Upper lobe of left lung (tissue), 6 donors: ENCODE measurements at places on chromosomes 12 and 14. TPM values are rescaled to one million over a fixed set of nuclear protein-coding genes. Genes with fewer than 3 reads are reported as not detected.

GRCh38 chr14:67680121-67680602 lies 5.7 kb upstream of the VTI1B start:
- DNase-seq = no peak

LIN7A gene
- 32.5 TPM for total RNA-seq

LRRC10 gene
- not detected for total RNA-seq

MMP14 gene
- 53.4 TPM for total RNA-seq

DNA sequence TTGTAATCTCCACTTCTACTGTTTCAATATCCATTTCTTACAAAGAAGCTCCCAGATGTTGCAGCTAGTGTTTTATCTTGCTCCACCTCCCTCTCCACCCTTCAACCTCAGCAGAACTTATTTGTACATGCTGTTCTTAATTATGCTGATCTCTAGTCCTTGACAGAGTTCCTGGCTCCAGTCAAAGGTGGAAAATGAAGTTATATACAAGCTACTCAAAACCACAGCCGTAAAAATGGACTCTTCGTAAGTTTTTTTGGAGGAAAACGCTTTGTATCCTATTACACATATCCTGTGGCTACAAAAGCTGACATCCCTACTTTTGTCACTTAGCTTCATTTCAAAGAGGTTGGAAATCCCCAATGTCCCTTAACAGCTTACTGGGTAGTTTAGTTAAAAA lies 1.3 kb downstream of the CLEC1A start:
- no peak for DNase-seq

DNA sequence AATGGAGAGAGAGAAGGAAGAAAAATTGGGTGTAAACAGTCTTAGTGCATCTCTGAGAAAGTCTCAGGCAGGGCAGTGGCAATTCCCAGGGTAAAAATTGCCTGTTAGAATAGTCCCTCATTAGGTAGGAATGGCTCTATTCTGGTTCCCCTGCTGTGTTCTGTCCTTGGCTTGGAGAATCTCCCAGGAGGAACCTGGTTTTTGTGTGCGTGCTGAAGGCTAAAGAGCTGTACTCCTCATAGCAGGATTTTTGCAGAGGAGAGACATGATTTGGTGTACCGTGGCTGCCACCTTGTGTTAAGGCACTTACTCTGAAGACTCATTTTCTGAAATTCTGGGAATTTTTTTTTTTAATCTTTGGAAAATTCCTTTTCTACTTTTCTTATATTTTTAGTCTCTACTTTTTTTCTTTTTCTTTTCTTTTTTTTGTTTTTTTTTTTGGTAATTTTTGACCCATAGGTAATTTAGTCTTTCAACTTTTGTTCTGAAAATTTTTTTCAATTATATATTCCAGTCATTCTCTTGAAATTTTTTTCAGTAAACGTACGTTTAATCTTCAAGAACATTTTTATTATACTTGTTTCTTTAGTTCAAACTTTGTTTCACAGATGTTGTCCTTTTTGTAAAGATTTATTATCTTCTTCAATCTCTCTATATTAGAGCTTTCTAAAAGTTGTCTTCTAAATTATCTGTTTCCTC lies 63.8 kb downstream of the FBXO33 start:
- no peak for DNase-seq

- DNase-seq = peak; percentile 70
Measured at GRCh38 chr12:119710965-119711551, 43.1 kb downstream of the PRKAB1 start.

EIF2S3B gene
- not detected for total RNA-seq

USP44 gene
- 9.6 TPM for total RNA-seq

TRPV4 gene
- total RNA-seq = 9.7 TPM

ERBB3 gene
- 111 TPM for total RNA-seq

GRCh38 chr12:28086521-28087155 lies 103.6 kb upstream of the CCDC91 start:
- no peak for DNase-seq

GRCh38 chr12:1657688-1658087 lies 28.7 kb downstream of the WNT5B start:
- DNase-seq = no peak

CCDC38 gene
- total RNA-seq = not detected

ISM2 gene
- total RNA-seq = not detected

DAZAP2 gene
- 212 TPM for total RNA-seq

RAB21 gene
- total RNA-seq = 25.8 TPM
